ENCODE measurements at places on chromosomes 1 and 21.
A peak's percentile ranks its signal among the peaks of the same experiment; 100 is the strongest.

DNA sequence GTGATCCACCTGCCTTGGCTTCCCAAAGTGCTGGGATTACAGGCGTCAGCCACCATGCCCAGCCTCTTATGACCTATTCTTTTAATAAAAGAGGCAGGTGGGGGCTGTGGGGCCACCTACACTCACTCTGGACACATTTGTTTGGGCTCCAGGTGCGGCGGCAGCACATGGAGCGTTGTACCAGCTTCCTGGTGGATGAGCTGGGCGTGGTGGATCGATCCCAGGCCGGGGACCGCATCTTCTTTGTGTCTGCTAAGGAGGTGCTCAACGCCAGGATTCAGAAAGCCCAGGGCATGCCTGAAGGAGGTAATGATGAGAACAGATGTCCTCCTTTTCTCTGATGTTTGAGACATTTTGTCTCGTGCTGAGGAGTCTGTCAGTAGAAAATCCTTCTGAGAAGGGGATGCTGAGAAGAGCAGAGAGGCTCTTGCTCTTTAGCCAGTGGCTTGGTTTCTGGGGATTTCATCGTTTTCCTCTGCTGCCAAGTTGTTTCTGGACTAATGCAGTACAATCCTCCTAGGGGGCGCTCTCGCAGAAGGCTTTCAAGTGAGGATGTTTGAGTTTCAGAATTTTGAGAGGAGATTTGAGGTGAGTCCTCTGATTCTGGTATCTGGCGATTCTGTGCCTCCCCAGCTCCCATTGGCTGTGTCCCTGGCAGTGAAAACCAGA is 17.9 kb upstream of the MIIP start:
- DNase-seq: peak; percentile 68

- DNase-seq: no peak
Measured at GRCh38 chr1:2850502-2850901, 49.0 kb upstream of the TTC34 start.

GRCh38 chr21:34965200-34966174 is 83.6 kb downstream of the RUNX1 start:
- DNase-seq: no peak

DNA sequence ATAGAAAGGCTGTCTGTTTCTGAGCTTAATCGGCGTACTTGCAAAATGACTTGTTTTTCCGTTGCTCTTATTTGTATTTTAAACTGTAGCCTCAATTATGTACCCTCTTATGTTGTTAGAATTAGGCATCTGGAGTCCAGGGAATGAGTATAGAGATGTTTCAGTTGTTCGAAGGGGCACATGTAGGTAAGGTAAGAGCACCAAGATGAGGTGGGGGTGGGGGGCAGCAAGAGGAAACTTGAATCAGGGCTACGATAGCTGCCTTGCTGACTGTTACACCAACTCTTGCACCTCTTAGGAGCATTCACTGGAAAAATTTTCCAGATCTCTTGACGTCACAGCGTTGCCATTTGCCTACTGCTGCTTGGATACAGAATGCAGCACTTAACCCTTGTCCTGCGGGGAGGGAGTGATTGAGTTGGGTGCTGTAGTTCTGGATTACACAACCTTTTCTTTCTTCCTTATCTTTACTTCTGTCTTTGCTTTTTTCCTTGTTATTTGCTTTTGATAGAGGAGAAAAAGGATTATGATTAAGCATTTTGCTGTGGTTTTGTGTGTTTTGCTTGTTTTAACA is 3.2 kb downstream of the ATP1B1 start:
- DNase-seq: no peak

DNA sequence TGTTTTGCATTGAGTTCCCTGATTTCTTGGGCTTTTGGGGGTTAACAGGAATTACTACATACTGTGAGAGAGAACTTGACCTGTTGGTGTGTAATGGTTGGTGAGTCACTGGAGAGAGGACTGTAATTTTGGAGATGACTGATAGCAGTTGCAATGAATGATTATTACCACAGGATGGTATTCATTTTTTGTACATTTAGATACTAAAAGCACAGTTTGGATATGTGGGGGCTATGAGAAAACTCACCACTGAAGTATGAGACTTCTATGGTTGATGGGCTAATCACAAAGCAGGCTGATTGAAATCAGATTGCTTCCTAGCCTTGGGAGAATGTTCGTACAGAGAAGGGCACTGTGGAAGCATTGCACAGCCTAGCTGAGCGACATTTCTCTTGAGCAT is 1571.3 kb upstream of the PRMT6 start:
- DNase-seq: no peak

- no peak for DNase-seq
Measured at GRCh38 chr21:45502006-45502345, 40.3 kb downstream of the SLC19A1 start.
